ENCODE measurements at places on chromosomes 3 and 15.

DNA sequence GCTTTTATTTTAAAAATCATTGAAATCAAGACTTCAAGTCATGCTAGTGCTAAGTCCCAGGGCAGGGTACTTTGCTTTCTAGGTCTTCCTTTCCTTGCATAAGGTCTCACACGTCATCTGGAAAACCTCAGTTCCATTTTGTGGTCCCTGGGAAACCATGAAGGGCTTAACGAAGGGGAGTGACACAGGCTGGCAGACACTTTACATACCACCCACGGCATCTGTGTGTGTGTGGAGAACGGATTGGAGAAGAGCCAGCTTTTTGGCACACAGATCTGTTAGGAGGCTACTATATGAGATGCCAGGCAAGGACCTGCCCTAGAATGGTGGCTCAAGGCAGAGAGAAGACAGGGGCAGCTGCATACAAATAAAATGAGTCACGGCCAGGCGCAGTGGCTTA, 107.5 kb upstream of the NSMCE3 start:
- DNase-seq = no peak

GRCh38 chr3:99545941-99546580, 92.3 kb upstream of the COL8A1 start:
- DNase-seq = no peak

- no peak for DNase-seq
Measured at GRCh38 chr3:165754219-165755007, 82.8 kb downstream of the BCHE start.

DNA sequence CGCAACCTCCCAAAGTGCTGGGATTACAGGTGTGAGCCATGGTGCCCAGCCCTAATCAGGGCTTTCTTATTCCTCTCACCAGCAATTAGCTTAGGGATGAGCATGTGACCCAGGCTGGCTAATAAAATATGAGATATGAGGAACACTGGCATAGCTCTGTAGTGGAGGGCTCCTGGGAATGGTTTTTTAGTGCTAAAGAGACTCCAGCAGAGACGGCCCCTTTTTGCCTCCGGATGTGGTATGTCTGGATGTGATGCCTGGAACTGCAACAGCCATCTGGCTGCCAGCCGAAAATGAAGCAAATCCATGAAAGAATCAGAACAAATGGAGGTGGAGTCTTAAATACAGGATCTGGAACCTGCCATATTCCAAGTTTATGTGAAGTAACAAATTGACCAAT, 69.1 kb upstream of the MAGI1 start:
- DNase-seq = no peak

GRCh38 chr3:157585386-157585785, 82.2 kb upstream of the VEPH1 start:
- no peak for DNase-seq

All from activated CD8-positive, alpha-beta memory T cell treated with anti-CD3 and anti-CD28 coated beads for 24 hours (primary cell).